ENCODE measurements at places on chromosomes 1 and 21.

DNA sequence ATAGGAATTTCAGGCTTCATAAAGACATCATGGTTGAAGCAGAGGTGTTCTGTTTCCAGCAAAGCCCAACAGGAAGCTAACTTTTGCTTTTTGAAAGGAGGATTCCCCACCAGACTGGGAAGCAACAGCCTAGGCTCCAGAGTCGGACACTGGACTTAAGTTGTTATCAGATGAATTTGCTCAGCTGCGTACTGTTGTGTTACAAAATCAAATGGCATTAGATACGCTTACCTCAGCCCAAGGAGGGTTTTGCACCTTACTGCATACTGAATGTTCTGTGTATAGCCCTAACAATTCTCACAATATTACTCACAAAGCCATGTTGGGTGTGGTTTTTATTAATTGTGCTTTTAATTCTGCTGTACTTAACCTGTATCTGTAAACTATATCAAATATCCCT lies 547 bp upstream of the CHIA start:
- DNase-seq: no peak

DNA sequence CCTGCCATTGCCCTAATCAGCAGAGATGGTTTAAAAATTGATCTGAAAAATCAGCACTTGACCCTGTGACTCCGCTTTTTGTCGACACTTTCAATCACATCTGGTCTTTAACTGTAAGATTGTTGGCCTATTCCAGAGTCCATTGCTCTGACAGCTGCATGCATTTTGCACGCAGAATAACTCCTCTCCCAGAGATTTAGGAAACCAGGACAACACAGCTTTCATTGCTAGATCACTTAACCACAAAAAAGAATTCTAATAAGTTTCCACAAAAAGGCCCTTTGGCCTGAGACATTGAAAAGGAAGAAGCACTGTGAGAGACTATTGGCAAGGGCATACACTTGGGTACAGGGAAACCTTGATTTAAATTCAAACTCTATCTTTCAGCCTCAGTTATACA lies 373.1 kb downstream of the TGFB2 start:
- DNase-seq: no peak

DNA sequence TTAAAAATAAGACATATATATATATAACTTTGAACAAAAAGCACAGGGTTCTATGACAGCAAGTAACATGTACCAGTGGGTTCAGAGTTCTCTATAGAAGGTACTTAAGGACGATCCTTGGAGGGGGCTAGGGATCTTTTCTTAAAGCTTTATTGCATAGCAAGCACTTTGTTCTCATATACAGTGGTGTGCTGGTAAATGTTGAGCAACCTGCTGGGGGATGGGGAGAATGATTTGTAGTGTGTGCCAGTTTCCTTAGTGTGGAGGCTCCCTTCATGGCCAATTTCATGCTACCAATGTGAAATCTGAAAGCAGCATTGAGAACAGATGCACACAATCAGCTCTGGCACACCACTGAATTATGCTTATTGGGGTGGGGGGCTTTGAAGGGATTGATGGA lies 69.5 kb upstream of the NFASC start:
- DNase-seq: no peak

DNA sequence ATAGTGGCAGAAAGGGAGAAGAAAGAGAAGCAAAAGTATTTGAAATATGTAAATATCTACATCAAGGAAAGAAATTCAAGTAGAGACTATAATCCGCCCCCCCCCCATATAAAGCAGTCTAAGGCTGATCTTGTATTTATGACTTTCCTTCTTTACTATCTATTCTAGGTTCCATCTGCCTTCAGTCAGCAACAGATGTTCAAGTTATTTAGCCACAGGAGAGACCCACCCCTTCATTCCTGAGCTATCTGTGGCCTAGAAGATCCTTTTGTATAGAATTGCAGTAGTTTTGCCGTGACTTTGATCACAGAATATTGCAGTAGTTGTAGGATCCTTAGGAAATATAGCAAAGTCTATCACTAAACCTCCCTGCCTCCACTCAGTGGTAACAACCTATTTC lies 10.7 kb upstream of the BSDC1 start:
- DNase-seq: no peak

DNA sequence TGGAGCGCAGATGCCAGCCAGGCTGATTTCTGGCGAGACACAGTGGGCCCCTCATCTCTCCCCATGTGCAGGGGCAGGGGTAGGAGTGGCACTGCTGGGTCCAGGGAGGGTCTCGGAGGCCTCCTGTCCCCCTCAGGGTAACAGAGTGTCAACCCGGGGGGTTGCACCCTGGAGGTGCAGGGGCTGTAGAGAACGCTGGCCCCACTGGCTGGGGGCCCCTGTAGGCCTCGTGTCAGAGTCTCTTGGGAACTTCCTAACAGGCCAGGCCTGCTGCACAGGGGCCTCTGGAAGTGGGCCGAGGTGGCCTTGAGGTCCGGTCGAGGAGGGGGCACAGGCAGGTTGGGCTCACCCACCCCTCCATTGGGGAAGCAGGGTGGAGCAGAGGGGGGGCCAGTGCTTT lies 38.9 kb upstream of the AJAP1 start:
- no peak for DNase-seq

- DNase-seq: no peak
These were observed 413.9 kb downstream of the LRRIQ3 start for GRCh38 chr1:73784026-73784425.

- DNase-seq: no peak
These were observed 274.6 kb downstream of the NFIA start for GRCh38 chr1:61356995-61357394.

- no peak for DNase-seq
These were observed 88.2 kb downstream of the MIS18A start for GRCh38 chr21:32190493-32191144.

- DNase-seq: no peak
These were observed 4.7 kb downstream of the LAX1 start for GRCh38 chr1:203769505-203770343.

DNA sequence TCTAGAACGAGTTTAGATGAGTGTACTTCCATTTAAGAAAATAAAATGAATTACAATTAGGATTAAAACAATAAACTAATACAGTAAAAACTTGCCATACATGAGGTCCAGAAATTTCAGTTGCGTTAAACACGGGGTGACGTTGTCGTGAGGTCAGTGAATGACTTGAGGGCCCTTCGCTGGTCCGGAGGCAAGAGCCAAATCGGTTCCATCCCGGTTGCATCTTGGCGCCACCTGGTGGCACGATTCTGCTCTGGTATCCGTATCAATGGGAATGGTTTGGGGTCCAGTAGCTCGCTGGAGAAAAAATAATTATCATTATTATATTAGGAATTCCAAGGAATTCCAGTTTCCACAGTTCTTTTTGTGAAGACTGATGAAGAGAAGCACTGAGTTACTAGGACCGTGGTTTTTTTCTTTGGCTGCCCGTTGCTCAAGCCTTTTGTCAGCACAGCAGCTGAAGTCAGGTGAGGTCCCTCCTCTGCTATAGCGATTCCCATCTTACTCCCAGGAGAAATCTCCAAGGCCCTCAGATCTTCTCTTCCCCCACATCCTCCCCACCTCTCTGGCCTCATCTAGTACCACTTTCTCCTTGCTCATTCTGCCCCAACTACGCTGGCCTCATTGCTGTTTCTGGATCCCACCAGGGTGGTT lies 161.4 kb downstream of the SLC35F3 start:
- peak; percentile 88 for DNase-seq

DNA sequence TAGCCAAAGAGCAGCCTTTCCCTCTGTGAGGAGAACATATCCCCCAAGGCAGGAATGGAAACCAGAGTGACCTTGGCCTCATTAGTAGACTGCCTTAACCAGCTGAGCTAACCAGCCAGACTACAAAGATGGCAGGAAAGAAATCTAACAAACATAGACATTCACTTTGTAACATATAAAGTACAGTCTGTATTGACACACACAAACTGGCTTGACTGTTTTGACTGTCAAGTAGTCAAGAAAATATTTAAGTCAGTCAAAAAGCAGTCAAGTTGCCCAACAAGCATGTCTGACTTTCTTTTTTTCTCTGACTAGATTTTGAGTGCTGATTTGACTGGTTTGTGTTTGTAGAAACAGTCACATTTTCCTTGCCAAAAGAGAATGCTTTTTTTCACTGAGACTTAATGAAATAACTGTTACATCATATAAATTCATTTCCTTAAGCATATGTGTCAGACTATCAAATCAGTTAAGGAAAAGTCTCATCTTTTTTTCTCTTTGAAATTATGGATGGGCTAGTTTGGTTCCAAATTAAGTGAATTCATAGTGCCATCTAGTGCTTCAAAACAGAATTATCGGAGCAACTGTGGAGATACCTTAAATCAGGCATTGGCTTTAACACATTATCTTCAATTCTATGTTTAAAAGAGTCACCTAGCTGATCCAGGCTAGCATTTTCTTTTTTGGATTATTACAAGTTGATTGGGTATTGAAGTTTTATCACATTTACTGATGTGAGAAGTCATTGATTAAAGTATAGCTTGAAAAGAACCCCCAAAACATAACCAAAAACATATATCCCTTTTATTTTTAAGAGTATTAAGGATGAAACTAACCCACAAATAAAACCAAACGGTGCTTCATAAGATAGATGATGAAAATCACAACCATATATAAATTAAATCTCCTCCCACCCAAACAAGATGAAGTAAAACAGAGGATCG lies 75.0 kb downstream of the ATP6V1G3 start:
- DNase-seq: no peak

DNA sequence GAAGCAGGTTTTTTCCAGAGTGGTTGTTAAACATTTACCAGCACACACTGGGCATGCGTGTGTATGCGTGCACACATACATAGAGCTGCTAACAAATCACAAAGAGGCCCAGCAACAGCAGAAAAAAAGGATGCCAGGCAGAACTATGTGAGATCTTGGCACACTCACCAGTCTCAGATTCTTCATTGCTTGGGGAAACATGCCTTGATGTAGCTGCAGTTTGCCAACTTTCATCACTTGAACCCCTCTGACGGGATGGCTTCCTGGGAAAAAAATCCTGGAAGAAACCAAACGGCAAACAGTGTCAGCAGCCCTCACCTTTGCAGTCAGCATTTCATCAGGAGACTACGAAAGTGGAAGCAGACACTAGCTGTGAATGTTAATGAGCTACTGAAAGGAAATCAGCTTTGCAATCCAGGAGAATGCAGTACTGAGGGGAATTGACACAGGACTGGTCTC lies 609.1 kb downstream of the KIF26B start:
- DNase-seq: no peak

- DNase-seq: peak; percentile 91
These were observed 20.9 kb upstream of the ZNF678 start for GRCh38 chr1:227542153-227543120.

DNA sequence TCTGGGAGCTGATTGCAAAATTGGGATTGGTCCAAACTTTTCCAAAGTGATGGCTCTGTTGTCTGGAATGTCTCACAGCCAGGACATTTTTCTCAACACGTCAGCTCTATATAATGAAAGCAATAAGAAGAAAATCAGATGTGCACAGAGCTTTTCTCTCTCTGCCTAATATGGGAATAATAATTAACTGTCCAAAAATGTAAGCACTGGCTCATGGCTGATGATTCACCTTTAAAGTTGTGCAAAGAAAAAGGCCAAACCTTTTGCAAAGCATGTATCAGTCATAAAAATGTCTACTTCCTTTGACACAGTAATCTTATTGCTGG lies 30.4 kb downstream of the ZNF281 start:
- no peak for DNase-seq

- no peak for DNase-seq
These were observed 19.9 kb downstream of the HAO2 start for GRCh38 chr1:119388450-119388849.

DNA sequence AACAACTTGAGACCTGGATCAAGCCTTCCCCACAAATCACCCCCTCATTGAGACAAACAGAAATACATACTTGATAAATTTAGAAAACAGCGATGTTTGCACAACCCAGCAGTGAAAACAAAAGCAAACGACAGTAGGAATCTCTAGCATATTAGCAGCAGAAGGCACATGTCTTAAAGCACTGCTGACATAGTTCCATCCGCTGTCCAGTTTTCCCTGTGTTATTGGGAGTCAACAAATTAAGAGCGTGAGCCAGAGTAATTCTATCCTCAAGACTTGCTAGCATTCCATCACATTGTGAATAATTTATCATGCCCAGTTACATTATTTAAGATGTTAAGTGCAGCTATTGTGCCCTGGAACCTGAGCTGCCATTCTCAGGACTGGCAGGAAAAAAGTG lies 55.3 kb downstream of the IGSF5 start:
- no peak for DNase-seq

DNA sequence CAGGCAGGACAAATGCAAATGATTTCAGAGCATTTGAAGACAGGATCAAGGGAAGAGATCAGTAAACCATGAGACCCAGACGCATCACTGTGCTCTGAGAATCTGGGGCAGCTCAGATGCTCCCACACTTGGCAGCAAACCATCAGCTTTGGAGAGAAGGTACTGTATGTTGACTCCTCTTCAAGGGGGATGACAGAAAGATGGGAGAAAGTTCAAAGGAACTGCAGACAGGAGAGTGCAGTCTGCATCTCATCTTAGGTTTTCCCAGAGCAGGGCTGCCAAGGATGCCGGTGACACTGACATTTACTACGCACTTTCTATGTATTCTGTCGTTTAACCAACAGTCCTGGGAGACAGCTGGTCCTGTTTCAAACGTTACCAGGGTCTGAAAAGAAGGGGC lies 35.8 kb downstream of the OLFML2B start:
- no peak for DNase-seq

- peak; percentile 72 for DNase-seq
These were observed 27.4 kb downstream of the RABIF start for GRCh38 chr1:202861420-202862132.

- DNase-seq: peak; percentile 19
These were observed 51.5 kb upstream of the EPS8L3 start for GRCh38 chr1:109814993-109815786.

GRCh38 chr1:168811176-168811575 lies 82.2 kb upstream of the DPT start:
- DNase-seq: no peak

GRCh38 chr1:179930867-179931266 lies 23.7 kb upstream of the CEP350 start:
- DNase-seq: no peak

DNA sequence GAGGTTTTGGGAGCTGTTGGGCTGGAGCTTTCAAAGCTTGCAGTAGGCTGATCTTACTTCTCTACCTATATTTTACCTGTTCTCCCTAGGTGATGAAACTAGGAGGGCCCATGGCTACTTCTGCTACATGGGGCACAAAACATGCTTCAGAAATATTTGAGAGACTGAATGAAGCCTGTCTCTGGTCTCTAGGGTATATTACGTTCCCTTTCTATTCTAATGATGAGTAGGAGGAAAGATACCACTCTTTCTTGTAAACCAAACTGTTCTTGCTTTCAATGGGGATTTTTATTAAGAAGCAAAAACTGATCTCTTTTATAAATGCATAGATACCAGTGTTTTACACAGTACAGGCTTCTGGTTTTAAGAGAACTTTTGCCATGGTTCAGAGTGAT lies 103.1 kb downstream of the GALNT2 start:
- DNase-seq: no peak

GRCh38 chr1:17212487-17213121 lies 7.7 kb downstream of the PADI1 start:
- peak; percentile 75 for DNase-seq

DNA sequence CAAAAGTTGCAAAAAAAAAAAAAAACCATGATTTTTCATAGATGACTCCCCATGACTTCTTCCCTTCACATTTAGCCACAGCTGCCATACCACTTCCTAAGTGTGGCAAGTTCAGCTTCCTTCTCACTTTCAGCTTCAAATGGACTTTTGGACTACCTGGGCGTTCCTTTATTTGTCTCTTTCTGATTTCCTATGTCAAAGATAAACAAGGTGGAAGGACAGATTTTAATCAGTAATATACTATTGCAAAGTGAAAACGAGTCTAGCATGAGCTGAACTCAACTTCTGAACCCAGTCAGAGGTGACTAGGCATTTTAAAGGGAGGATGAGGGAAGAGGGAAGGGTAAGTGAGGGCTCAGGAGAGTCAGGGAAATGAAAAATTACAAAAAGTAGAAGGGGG lies 14.4 kb upstream of the SCCPDH start:
- no peak for DNase-seq

All from stimulated activated CD8-positive, alpha-beta memory T cell treated with anti-CD3 and anti-CD28 coated beads, Interleukin-4, amount 100 ng/mL, for 48 hours (primary cell).